Pancreas (tissue), 10 donors: ENCODE measurements at places on chromosomes 11 and 22. TPM values are rescaled to one million over a fixed set of nuclear protein-coding genes. Genes with fewer than 3 reads are reported as not detected.

GGTLC2 gene
- not detected for total RNA-seq

GRCh38 chr11:86570020-86570419 is 102.4 kb downstream of the ME3 start:
- H3K27ac ChIP-seq, result no peak overlapping the region
- H3K4me1 ChIP-seq, result no peaks in the 10 kb centered on the region
- no peaks in the 10 kb centered on the region for H3K27me3 ChIP-seq
- DNase-seq, result no peak
- no peaks in the 10 kb centered on the region for H3K36me3 ChIP-seq

HBG2 gene
- not detected for total RNA-seq

GP1BB gene
- total RNA-seq, result not detected

NELL1 gene
- total RNA-seq, result not detected

GRCh38 chr11:93613231-93613831 is 48.2 kb upstream of the CEP295 start:
- no peaks in the 10 kb centered on the region for H3K27me3 ChIP-seq
- no peaks in the 10 kb centered on the region for H3K36me3 ChIP-seq
- no peak overlapping the region for H3K4me3 ChIP-seq

- no peak for DNase-seq
- H3K27me3 ChIP-seq, result no peaks in the 10 kb centered on the region
- peak overlapping the region; percentile 84 for H3K27ac ChIP-seq
- peaks cover 13% of the 10 kb centered on the region for H3K4me1 ChIP-seq
- peak overlapping the region; percentile 90 for H3K4me3 ChIP-seq
Measured at GRCh38 chr22:17629173-17629489, 582 bp upstream of the ATP6V1E1 start.

- peaks cover 9% of the 10 kb centered on the region for H3K4me1 ChIP-seq
- H3K27ac ChIP-seq, result no peak overlapping the region
- peak; percentile 11 for DNase-seq
- H3K4me3 ChIP-seq, result no peak overlapping the region
- no peaks in the 10 kb centered on the region for H3K36me3 ChIP-seq
Measured at GRCh38 chr11:2310786-2311352, 9.1 kb downstream of the TSPAN32 start.

DNA sequence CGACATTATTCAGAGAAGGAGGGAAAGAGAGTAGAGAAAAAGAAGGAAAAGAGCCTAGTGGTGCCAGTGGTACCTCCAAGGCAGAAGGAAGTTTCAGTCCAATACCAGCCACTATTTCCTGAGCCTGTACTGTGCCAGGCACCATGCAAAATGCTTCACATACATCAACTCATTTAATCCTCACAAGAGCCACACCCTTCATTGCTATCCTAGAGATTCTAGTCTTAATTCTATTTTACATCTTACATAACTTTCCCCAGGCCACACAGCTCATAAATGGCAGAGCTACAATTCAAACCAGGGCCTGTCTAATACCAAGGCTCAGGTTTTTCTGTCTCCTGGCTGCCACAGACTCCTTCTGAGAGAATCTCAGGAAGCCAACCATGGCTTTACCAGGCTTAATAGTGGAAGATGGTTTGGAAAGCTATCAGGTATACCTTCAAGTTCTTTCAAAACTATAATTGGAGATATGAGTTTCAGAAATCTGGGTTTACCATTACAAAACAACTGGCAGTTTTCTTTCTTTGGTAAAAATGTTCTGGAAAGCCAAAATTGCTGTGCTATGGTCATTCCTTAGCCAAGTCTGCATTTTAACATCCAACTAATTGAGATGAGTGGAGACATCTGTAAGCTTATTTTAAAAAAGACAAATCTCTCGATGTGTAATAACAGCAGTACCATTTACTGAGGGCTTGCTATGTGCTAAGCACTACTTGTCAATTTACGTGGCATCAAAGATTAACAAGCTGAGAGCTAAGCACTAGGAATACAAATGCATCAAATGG is 225.1 kb upstream of the PITPNB start:
- no peak overlapping the region for H3K27ac ChIP-seq
- no peak for DNase-seq
- H3K36me3 ChIP-seq, result no peaks in the 10 kb centered on the region
- no peak overlapping the region for H3K4me3 ChIP-seq

GRCh38 chr11:57515332-57516060 is at the start of gene SLC43A1:
Gene SLC43A1 (minus strand): TSS chr11:57515702. CDS start chr11:57514111, 1,591 bp downstream.
- peak within 1 kb of the TSS; percentile 83 for H3K27ac ChIP-seq
- peak within 1 kb of the TSS; percentile 82 for H3K4me3 ChIP-seq
- DNase-seq, result peak; percentile 81

ARHGAP8 gene
- 8.6 TPM for total RNA-seq

DNA sequence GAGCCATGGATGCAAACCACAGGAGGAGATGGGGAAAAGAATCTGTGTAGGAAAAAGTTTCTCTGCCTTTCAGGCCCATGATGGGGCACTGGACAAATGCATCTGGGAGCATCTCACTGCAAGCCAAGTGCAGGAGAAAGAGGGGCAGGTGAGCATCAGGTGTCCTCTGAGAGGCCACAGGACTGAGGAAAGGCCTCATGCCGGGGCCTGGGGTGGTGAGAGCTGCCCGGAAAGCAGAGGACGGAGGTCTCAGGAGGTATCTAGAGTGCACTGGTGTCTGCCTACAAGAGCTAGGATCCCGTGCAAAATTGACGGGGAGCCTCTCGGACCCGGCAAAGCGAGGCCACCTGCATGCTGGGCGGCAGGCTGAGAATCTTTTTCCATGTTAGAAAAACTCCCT is 73.9 kb downstream of the CTTN start:
- no peaks in the 10 kb centered on the region for H3K27me3 ChIP-seq
- no peaks in the 10 kb centered on the region for H3K36me3 ChIP-seq
- H3K27ac ChIP-seq, result no peak overlapping the region
- DNase-seq, result no peak

- H3K27ac ChIP-seq, result no peak overlapping the region
- H3K4me3 ChIP-seq, result no peak overlapping the region
Measured at GRCh38 chr11:48193876-48194275, 22.7 kb upstream of the OR4B1 start.

MS4A7 gene
- total RNA-seq, result 3.0 TPM

DNA sequence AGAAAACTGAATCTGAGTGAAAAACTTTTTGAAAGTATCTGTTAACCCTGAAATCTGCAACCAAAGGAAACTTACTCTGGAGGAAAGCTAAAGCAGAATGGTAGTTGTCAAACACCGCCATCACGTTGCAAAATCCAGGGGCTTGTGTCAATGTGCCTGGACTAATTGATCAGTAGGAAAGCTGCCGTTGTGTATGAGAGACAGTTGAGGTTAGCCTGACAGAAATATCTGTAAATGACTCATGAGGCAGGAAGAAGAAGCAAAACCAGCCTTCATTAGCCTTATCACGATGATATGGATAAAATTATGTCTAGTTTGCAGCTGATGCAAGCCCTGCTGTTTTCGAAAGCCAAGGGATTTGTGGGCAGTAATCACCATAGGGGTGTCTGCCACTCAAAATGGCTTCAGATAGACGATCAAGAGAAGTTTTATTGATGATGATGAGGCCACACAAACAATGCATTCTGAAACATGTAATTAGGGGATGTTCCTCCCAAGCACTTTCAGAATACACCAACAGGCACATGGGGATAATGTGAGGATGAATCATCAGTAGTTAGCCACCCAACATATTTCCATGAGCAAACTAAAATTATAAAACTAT is 8.9 kb downstream of the SCGB1A1 start:
- H3K4me1 ChIP-seq, result no peaks in the 10 kb centered on the region
- H3K27ac ChIP-seq, result peak overlapping the region; percentile 28
- no peak for DNase-seq
- H3K36me3 ChIP-seq, result no peaks in the 10 kb centered on the region
- H3K27me3 ChIP-seq, result no peaks in the 10 kb centered on the region

- H3K4me1 ChIP-seq, result no peaks in the 10 kb centered on the region
- H3K36me3 ChIP-seq, result no peaks in the 10 kb centered on the region
- no peak overlapping the region for H3K4me3 ChIP-seq
- no peak overlapping the region for H3K27ac ChIP-seq
- DNase-seq, result no peak
- H3K27me3 ChIP-seq, result no peaks in the 10 kb centered on the region
Measured at GRCh38 chr22:45969801-45970470, 7.0 kb downstream of the WNT7B start.

- no peak overlapping the region for H3K27ac ChIP-seq
- no peak overlapping the region for H3K4me3 ChIP-seq
- H3K36me3 ChIP-seq, result no peaks in the 10 kb centered on the region
- H3K4me1 ChIP-seq, result no peaks in the 10 kb centered on the region
- H3K27me3 ChIP-seq, result no peaks in the 10 kb centered on the region
Measured at GRCh38 chr11:111206472-111206871, 39.1 kb upstream of the POU2AF2 start.
